ENCODE measurements at places on chromosomes 2 and 18.

DNA sequence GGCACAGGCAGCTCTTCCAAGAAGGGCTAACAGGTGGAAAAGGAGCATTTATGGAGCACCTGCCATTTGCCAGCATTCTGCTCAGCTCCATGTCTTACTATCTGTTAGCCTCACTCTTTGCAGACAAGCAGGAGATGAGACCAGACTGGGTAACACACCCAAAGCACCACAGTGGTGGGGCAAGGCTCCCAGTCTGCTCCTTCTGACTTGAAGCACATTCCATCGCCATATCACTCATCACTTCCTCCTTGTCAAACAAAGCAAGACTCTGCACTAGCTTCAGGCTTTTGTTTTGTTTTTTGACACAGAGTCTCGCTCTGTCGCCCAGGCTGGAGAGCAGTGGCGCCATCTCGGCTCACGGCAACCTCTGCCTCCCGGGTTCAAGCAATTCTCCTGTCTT is 182.8 kb downstream of the MGAT5 start:
- no peak for DNase-seq

DNA sequence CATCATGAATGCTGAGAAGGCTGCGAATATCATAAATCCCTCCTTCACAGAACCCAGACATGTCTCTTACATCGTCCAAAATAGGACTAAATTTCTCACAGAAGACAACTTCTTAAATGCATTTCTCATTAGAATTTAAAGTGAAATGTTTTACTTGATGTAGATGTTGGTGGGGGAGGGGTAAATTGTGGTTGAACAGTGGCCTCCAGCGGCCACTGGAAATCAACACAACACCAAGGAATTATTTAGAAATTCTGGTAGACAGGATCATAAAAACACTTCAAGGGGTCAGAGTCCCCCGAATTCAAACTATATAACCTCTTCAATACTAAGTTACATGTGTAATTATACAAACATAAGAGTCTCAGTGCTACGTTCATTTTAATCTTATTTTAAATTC is 135.9 kb downstream of the ABCA12 start:
- no peak for DNase-seq

- peak; percentile 11 for DNase-seq
Observed at GRCh38 chr2:232320443-232320803, 58.1 kb upstream of the ALPP start.

DNA sequence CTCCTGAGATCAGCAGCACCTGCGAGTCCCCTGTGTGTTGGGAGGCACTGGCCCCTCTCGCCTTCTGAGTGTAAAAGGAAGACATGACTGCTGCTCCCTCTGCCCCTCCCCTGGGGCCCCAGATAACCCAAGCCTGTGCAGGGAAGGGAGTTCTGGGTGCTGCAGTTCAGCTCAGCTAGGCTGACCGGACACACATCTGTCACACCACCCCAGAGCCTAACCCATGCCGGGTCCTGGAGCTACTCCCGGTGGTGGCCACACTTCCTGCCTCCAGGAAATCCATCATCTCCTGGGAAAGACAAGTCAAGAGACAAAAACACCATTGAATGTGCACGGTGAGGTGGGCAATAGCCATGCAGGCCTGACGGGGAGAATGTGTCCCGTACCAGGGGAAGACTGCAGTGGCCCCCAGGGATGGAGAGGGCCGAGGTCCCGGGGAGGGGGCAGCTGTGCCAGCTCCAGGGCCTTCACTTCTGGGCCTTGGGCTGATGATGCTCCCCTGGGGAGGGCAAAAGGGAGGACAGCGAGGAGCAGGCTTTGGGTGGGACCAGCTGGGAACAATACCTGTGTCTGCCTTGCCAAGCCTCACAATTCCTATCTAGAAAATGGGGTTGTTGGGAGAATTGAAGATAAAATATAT is 210.6 kb downstream of the TFCP2L1 start:
- no peak for DNase-seq

GRCh38 chr18:49431165-49431962 is 29.1 kb downstream of the DYM start:
- no peak for DNase-seq

DNA sequence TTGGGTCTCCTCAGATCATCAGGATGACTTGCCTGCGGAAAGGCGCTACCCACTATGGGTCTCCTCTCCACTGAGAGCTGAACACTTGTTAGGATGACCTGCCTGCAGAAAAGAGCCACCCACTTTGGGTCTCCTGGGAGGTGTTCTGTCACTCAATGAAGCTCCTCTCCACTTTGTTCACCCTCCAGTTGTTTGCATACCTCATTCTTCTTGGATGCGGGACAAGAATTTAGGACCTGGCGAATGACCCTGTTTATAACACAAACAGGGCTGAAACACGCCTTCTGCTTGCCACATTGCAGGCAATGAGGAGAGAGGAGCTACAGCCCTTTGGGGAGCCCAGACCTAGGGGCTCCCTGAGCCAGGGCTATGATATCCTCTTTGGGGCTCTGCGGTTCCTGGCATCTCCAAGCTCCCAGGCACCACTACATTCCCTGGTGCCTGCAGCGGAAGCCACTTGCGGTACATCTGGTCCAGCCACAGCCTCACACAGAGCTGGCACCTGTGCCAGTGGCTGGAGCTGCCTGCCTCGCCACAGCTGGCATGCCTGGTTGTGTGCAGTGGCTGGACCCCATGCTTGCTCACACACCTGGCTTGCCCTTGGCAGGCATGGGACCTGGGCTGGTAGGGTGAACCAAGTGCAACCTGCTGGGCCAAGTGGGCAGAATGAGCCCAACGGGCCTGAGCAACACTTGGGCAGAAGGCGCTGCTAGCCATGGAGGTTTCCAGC is 20.6 kb downstream of the ANKRD29 start:
- DNase-seq, result no peak

DNA sequence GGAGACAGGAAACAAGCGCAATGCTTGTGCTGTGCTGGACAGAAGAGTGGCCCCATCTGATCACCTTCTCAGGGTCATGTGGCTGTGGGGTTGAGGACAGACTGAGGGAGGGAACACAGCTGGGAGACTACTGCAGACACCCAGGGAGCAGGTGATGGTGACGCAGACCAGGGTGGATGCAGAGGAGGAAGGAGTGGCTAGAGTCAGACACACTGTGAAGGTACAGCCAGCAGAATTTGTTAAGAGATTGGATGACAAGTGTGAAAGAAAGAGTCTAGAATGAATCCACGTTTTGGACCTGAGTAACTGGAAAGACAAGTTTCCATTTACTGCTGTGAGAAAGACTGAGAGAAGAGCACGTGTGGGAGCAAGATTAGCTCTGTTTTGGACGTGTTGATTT is 15.9 kb upstream of the POMC start:
- DNase-seq, result no peak

DNA sequence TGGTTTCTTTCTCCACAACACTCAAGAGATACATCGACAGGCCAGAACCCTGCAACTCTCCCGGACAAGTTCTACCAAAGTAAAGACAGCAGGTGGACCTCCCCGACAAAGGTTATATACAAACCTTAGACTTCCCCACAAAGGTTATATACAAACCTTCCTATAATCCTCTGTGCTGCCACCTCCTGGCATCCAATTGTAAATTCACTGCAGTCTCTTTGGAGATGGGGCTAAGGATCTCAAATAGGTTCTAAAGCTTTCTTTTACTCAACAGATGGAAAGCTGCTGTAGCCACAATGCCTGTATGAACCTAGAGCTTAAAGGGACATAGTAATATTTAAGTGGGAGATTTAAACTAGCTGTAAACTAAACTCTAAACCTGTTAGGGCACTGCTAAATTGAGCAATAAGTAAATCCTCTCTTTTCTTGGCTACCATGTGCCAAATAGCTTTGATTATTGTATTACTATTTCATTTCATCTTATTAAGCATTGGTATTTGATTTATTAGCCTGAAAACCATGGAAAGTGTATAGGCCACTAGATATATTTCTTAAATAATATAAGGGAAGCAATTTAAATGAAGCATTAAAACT is 9.8 kb upstream of the MREG start:
- no peak for DNase-seq

DNA sequence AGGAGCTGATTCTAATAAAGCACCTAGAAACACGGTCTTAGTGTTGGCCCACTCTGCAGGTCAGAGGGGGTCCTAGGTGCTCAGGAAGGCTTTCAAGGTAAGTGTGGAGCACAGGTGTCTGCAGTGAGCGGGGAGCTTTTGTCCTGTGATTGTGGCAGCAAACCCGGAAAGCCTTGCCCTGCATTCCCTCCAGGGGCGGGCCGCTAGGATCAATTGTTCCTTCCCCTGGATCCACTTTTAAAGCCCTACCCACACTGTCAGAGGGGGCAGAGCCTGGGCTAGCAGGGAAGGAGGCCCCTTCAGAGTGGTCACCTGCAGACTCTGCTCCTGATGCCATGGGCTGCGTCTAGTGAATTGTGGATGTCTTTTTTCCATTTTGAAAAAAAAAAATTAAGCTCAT is 176.0 kb downstream of the CTIF start:
- DNase-seq, result no peak

DNA sequence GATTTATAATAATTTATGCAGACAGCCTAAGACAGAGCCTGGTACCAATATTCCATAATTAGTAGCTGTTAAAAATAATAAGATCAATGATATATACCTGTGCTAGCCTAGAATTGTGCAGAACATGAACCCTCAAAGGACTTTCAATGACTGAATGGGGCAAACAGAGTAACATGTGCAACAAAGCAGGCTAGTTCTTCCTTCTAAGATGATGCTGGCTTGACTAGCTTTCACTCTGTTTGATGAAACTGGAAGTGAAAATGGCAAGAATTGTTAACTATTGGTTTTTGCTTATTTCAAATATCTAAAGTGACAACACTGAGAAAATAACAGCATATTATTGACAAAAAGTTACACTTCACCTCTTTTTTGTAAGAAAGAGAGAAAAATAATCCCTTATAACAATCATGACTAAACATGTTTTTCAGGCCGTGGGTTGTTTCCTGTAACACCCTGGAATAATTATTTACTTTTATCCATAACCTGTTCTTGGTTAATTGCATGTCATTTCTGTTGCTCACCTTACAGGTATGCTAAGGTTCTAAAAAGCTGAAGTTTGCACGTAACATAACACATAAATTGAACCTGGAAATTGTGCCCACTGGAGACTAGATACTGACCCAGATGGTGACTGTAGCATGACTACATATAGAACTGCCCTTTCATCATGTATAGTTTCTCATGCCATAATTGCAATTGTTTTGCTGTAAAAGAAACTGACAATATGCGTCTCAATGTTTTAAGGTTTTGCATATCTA is 108.7 kb downstream of the C18orf54 start:
- no peak for DNase-seq

DNA sequence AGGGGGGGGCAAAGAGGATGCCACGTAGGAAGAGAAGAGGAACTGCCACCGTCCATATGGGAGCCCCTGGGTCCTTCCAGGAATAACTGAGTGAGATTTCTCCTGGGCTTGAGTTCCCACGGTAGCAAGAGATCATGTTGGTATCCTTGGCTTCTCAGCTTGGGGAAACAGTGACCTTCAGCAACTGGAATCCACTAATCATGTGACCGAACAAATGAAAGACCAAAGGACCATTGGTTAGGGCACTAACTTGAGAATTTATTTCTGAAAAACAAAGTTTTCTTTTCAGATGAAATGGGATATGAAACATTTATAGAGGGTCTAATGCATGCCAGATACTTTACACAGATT is 259.4 kb upstream of the ID2 start:
- no peak for DNase-seq

DNA sequence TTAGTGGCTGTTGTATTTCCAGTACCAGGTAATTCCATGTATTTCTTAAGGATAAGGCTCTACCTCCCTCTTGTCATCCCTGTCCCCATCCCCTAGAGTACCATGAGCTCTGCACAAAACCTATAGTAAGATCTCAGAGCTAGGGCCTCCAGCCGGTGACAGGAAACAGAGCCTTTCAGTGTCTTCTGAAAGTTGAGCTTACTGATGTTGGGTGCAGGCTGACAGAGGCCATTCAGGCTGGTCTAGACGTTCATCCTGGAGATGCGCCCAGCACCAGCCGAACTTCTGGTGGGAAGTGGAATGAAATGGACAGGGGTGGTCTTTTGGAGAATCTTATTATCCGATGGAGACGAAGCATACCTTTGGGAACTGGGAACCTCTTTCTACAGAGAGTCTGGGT is 16.7 kb upstream of the LYPD6B start:
- DNase-seq, result no peak

- no peak for DNase-seq
Observed at GRCh38 chr2:225691711-225692110, 292.2 kb downstream of the NYAP2 start.

DNA sequence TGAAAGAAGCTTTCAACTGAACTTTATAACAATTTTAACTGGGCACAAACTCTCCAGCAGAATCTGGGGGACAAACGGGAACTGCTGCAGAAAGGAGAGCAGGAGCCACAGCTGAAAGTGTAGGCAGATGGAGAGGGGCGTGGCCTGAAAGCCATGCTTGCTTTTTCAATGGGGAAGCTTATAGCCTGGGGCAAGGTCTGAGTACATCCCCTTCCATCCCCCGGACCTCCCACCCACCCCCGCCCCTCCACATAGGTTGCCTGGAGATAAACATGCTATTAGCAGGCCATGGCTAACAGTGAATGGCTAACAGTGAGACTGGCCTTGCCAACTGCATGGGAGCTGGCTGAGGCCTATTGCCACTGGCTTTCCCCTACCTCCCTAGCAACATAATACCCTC is 317.9 kb upstream of the TANK start:
- DNase-seq, result no peak

- no peak for DNase-seq
Observed at GRCh38 chr2:149070681-149071320, 32.3 kb downstream of the LYPD6B start.

DNA sequence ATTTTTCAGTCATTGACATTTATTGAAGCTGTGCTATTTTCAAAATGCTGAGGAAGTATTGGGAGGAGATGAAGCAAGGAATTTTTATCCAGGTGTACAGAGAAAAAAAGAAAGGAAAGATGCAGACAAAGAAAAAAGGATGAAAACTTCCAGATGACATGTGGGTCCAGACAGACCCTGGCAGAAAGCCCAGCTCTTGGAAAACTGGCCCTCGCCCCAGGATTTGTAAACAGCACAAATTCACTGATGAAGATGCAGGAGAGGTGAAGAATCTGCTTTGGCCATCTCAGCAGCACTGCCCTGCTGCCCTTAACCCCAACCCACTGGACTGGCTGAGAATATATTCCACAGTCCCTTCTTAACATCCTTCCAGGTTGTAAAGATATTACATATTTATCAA is 12.5 kb downstream of the TACR1 start:
- no peak for DNase-seq

DNA sequence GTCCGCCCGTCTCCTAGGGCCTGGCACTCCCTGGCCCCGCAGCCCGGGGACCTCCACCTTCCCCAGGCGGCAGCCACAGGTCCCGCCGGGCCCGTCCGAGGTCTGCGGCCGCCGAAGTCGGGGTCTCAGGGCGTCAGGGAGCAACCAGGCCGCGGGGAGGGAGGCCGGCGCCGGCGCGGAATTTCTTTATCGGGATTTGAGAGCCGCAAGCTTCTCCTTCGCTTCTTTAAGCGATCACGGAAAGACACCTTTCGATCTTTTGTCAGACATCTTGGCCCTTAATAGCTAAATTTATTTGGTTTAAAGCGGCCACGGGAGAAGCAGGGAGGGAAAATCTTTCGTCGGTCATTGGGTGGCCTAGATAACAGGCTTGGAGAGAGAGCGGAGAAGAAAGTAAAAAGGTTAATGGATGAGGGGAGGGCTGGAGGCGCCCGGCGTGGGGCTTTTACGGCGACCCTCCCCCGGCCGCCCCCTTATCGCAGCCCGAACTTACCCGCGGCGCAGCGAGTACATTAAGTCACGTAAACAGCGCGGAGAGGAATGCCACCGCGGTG is 4.3 kb upstream of the GATA6 start:
- DNase-seq, result no peak

Data from stimulated activated naive CD8-positive, alpha-beta T cell treated with anti-CD3 and anti-CD28 coated beads, Interleukin-15, amount 100 ng/mL, for 72 hours (primary cell).